ENCODE measurements at places on chromosomes 11 and 22.
A peak's percentile ranks its signal among the peaks of the same experiment; 100 is the strongest.

DNA sequence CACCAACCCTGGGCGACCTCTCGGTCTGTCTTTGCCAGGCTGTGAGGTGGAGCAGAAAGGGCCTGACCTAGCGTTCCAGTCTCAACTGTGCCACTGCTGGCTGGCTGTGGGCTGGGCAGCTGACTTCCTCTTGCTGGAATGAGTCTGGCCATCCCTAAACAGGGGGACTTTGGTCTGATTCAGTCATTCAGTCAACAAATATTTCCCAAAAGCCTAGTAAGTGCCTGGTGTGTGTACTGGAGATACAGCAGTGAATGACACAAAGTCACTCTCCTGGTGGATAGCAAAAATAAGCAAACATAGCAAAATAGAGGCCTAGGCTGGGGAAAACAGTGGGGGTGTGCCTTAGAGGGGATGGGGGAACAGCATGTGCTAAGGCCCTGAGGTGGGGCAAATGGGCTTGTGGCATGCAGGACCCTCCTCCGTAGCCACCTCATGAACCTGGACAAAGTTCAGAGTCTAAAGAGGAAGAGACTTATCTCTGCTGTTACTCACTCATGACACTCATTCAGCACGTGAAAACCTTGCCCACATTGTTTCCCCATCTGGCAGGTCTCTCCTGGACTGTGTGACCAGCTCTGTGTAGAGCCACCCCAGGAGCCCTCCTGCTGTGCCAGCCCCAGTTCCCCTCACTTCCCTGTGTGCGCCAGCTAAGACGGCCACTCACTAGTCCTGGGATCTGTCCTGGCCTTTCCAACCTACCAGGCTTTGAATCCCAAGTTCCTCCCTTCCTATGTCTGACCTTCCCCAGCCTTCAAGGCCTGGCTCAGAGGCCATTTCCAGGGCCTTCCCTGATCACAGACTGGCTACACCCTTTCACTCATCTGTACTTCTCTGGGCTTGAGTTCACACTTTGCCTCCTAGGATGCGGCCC is 4.7 kb downstream of the GUCD1 start:
- DNase-seq: no peak

- no peak for DNase-seq
Measured at GRCh38 chr11:33197915-33198727, 36.8 kb upstream of the CSTF3 start.

DNA sequence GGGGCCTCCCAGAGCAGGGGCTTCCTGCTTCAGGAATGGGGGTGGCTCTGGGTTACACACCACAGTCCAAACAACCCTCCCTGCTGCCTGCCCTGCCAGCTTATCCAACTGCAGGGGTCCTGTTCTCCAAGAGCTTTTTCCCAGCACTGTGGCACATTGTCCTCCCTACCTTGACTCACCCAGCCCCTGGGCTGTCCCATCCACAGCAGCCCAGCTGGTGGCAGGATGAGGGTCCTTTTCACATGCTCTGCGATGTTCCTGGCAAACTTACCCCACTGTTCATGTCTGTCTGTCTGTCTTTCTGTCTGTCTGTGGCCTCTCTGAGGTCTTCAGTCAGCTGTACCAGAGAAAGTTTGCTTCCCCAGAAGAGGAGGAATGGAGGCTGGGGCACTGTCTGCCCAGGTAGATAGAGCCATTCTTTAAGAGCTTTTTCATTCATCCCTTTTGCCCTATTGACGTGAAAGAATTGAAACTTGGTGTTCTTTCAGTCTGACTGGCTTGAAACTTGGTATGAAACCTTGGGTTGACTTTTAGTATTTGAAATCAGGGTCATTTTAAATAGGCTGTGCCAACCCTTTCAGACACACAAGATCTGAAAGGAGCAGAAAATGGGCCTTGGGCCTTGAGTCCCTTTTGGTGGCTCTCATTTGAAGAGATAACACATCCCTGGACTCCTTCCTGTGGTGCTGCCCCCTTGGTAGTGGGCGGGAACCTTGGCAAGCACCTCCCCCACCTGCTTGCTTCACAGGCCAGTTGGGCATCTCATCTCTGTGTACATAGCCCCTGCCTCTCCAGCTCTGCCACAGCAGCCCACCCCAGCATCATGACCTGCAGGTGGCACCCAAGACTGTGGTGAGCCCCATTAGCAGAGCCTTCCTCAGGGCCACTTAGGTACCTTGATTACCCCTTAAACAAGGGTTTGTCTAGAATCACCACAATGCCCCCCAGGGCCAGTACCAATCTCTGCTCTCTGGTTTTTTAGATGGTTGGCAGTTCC is 74.6 kb upstream of the SUSD2 start:
- no peak for DNase-seq

DNA sequence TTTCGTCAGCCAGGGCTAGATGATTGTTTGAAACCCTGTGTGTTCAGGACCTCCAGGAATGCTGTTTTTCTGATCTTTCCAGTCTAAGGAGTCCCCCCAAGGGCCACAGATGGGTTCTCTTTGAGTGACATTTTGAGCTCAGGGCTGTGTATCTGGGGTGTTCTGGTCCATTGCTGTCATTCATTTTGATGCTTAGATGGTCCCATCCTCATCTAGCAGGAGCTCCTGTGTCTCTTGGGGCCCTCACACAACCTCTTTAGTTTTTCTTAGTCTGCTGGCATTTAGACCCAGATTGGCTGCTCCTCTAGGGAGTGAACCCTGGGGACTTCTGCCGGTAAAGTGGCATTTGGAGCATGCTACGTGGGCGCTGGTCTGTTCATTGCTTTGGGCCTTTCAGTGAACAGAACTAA is 39.1 kb downstream of the MED15 start:
- DNase-seq: no peak

DNA sequence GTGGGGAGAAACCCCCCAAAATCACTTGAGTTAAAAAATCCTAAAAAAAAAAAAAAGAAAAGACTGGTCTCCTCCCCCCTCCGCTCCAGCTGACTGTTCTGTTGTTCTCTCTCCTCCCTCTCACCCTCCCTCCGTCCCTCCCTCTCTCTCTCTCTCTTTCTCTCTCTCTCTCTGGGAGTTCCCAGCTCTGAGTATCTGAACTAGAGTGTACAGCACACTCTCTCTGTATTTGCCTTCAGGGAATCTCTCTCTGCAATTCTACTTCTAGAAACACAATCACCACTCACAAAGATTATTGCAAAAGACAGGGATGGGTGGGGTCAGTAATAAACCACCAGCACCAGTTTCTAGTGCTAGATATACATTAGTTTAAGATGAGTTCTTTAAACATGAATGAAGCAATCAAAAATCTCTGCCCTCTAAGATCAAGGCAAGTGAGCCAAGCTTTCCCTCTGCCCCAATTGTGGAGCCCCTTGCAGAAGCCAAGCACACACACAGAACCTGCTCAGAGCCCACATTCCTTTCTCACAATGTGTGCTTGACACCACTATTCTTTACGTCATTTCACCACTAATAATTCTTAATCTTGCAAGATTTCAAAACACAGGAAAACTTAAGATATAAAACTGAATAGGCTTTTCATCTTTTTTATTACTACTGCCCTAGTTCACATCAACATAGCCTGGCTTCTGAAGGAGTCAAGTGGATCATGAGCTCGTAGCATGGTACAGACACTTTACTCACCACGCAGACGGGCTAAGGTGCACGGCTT is 133.5 kb downstream of the RBFOX2 start:
- peak; percentile 73 for DNase-seq

DNA sequence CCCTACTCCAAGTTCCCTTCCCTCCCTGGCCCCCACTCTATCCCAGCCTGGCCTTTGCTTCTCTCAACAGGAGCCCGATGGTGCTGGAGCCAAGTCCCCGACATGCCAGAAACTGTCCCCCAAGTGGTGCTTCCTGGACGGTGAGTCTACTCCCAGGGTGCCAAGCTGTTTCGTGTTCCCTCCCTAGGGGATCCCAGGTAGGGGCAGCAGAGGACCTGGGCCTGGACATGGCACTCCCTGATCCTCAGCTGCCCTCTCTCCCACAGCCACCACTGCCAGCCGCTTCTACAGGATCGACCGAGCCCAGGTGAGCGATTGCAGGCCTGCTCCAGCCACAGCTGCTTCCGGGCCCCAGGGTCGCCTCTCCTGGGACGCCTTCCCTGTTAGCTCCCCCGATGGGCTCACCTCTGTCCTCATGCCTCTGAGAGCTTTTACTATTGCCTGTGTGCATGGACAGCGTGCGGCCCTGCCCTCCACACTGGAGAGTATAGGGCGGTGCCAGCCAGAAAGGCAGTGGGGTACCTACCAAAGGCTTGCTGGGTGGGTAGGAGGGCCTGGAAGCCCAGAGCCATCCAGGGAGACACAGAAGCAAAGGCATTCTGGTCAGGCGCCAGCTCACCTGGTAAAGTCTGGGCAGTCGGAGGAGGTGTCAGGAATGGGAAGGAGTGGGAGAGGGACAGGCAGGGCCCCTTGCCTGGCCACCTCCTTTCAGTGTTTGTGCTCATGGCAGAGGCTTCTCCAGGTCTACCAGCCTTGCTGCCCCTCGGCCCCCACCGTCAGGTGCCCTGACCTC is 5.0 kb upstream of the MDK start:
- DNase-seq: no peak

Measured in AG20443 (cell line).